NT2/D1 (cell line): ENCODE measurements at places on chromosomes 13 and 19.

DNA sequence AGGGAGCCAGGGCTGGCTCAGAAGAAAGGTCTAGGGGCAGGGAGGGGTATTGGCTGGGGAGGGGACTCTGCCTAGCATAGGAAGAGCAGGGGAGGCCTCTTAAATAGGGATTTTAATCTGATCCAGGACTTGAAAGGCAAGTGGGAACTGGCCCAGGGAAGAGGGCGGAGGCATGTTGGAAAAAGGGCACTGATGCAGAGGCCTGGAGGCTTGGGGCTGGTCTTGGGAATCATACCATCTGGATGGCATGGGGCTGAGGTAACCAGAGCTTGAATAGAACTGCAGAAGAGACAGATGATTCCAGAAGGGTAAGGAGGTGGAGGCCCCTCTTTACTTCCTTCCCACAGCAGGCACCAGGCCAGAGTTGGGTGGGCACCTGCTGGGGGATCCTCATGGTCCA, 29.1 kb downstream of the CERS4 start:
- DNase-seq = no peak

GRCh38 chr13:29270271-29270985, 325.1 kb downstream of the SLC7A1 start:
- no peak for DNase-seq

DNA sequence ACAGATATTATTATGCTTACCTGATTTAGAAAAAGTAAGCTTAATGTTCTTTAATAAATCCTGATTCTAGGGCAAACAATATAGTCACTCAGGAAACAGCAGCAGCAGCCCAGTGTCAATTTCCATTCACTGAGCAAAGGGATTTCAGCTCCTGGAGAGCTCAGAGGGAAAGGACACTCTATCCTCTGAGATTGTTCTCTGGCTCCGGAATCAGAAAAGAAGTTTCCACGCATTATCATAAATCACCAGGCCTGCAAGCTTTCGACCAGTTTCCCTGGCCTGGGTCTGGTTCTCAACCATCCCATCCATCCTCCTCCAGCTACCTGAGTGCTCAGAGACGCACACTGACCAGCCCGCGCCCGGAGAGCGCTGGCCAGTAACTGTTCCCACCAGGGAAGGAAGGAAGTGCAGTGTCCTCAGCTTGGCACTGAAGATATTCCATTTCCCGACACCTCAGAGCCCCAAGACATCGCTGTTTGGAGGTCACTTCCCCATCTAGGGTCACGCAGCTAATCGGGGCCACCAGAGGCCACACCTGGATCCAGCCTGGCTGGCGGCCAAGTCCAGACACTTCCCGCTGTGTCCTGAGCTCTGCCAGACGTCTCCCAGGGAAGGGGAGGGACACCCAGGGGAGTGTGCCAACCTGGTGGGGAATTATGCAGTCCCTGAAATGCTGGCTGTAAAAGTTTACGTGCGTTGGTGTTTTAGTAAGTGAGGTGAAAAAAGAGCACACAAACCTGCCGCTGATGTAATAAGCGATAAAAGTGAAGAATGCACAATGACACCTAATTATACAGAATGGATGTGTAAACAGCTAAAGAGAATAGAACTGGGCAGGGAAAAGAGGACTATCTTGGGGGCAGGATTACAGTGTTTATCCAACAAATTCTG, 29.1 kb downstream of the EPS15L1 start:
- DNase-seq = no peak

- DNase-seq = no peak
Measured at GRCh38 chr13:112483299-112483698, 104.7 kb downstream of the TUBGCP3 start.
